ENCODE measurements at places on chromosomes 7 and 10.

DNA sequence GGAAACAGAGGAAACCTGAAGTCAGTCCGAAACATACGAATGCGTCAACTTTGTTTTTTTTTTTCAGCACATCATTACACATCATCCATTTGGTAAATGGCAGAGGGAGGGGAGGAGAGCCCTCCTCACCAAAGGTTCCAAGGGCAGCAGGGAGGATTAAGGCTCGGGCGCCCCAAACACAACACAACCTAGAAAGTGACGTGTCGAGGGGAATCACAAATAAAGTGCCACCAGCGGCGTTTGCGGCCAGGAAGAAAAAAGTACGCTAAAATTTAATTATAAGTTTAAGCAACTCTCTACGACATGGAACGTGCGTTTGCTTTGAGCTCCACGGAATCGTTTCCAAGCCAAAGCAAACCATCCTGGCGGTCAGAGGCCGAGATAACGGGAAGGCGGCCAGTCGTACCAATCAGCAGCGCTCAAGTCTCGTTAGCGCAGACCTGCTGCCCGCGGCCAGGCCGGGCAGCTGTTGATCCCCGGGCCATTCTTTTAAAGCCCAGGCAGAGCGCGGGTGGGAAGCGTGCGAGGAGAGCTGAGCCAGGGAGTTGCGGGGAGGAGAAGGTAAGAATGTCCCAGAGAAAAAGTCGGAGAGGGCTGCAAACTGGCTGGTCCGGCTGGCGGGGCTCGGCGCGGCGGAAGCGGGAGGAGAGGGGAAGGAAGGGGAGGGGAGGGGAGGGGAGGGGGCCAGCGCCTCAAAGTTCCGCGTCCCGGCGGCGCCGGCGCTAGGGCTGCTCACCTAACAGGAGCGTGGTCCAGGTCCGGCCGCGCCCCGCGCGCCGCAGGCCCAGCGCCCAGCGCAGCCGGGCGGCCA, 719 bp downstream of the DPY19L1 start:
- DNase-seq = peak; percentile 28

GRCh38 chr7:46205478-46205877, 284.4 kb upstream of the IGFBP3 start:
- DNase-seq = no peak

DNA sequence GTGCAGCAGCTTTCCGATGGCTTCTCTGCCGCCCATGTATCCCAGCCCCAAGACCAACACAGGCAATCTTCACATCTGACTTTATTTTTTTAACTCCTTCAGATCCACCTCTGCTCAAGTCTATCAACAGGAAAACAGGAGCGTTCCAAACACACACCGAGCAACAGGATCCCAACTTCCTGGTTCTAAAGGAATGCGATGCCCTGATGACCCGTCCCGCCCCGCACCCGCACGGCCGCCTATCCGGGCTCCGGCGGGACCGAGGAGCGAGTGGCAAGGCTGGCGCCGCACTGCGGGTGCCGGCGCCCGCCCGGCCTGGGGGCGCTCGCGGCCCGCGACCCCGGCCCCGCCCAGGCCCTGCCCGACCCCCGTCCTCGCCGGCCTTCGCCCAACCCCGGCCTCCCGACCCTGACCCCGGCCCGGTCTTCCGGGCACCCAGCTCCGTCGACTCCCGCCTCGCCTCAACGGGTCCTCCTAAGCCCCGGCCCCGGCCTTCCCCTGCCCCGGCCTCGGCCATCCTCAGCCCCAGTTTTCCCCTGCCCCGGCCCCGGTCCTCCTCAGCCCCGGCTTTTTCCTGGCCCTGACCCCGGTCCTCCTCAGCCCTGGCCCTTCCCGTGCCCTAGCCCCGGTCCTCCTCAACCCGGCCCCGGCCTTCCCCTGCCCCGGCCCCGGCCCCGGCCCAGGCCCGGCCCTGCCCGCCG, 730 bp downstream of the LARP4B start:
- no peak for DNase-seq

DNA sequence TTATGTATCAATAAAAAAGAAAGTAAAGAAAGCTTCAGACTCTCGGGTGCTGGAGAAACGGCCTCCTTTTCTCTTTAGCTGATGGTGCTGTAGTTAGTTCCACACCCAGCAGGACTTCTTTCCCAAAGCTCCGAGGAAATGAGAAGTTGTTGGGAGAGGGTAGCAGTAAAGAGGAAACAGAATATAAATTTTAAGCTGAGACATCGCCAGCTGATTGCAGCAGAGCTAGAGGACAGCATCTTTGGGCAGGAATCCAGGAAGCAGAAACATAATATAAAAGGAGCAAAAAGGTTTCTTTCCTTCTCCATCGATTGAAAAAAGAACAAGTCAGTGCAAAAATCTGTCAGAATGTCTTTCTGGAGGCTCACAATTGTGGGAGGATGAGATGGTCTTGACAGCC, 616.9 kb upstream of the FOXK1 start:
- DNase-seq = no peak

- no peak for DNase-seq
These were observed 268.5 kb downstream of the ADK start for GRCh38 chr10:74419491-74419951.

- no peak for DNase-seq
These were observed 11.0 kb downstream of the AGBL3 start for GRCh38 chr7:134997214-134997885.

GRCh38 chr7:13028825-13029099, 341.3 kb downstream of the ARL4A start:
- no peak for DNase-seq

GRCh38 chr7:127973832-127974231, 57.4 kb downstream of the LRRC4 start:
- DNase-seq = no peak

- peak; percentile 11 for DNase-seq
These were observed 15.9 kb downstream of the CAMK2B start for GRCh38 chr7:44309271-44310091.

GRCh38 chr10:114061148-114061547, 17.5 kb downstream of the ADRB1 start:
- DNase-seq = no peak

DNA sequence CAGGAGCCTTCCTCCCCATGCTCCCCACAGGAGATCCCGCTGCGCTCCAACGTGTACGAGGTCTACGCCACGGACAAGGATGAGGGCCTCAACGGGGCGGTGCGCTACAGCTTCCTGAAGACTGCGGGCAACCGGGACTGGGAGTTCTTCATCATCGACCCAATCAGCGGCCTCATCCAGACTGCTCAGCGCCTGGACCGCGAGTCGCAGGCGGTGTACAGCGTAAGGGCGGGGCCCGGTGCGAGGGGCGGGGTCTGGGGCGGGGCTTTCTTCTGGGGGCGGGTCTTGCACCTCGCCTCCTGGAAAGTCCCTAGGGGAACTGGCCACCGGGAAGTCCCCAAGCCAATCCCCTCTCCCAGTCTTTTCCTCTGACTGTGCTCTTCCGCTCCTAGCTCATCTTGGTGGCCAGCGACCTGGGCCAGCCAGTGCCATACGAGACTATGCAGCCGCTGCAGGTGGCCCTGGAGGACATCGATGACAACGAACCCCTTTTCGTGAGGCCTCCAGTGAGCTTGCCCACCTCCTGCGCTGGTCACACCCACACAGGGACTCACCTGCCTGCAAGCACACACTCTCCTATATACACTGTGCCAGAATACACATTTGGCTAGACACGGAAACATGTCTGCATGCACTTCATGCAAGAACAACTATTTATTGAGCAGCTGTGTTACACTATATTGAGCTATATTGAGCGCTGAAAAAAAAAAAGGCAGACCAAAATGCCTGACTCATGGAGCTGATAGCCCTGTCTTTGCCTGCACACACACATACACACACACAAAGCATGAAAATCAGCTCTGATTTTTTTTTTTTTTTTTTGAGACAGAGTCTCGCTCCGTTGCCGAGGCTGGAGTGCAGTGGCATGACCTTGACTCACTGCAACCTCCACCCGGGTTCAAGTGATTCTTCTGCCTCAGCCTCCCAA, 32.7 kb upstream of the VSIR start:
- no peak for DNase-seq

DNA sequence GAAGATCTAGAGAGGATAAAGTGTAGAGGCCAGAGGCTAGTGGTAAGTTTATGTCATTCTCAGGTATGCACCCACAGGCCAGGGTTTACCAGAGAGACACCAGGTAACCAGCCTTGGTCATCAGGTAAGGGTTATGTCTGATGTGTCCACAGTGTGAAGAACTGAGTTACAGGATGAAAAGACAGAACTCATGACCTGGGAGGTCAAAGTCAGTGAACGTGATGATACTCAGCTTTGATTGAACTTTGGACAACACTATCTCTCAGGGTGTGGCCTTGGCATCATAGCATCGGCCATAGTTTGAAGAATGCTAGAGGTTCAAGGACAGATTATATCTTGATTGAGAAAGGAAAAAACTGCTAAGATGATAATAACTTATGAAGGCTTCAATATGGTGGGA, 37.5 kb downstream of the MGAM start:
- no peak for DNase-seq

GRCh38 chr7:132276234-132276630, 300.0 kb downstream of the PLXNA4 start:
- no peak for DNase-seq

DNA sequence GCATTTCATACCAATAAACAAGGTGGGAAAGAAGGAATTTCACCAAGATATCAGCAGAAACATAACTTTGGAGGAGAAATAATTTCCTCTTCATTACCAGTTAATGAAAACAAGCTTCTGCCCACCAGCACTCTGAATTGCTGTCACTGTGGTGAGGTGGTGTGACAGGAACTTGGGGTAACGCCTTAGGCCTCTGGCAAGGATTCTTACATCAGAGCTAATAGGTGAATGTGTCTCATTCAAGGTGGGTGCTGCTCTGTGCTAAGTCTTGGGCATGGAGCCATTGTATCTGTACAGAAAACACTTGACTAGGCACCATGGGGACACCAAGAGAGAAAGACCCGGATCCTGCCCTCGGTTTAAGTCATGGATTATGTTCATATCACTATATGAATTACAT, 8.3 kb upstream of the LOXL4 start:
- DNase-seq = no peak

DNA sequence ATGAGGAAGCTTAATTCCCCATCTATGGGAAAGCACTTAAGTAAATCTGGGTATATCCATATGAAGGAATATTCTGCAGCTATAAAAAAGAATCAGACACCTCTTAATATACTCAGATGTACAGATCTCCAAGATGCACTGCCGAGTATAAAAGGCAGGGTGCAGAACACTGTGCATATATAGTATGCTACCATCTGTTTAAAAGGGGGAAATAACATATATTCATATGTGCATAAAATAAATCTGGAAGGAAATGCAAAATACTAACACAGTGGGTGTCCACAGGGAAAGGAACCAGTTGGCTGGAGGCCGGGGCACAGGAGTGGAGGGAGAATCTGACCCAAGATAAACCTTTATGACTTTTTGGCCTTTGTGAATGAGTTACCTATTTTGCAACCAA, 201.4 kb downstream of the SFMBT2 start:
- no peak for DNase-seq
